ENCODE measurements at places on chromosomes 3 and 15.

DNA sequence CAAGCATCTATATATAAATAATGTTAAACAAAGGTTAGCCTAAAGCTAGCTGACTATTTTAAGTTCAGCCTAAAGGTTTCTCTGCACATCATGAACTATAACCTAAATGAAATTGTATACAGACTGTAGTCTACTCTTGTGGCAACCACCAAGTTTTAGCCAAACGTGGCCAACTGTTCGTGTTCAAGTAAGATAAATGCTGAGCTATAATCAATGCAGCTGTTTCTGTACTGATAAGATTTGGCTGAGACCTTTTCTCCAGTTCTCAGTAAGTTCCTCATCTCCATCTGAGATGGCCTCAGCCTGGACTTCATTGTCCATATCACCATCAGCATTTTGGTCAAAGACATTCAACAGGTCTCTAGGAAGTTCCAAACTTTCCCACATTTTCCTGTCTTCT is 43.7 kb upstream of the IGSF10 start:
- no peak for DNase-seq

DNA sequence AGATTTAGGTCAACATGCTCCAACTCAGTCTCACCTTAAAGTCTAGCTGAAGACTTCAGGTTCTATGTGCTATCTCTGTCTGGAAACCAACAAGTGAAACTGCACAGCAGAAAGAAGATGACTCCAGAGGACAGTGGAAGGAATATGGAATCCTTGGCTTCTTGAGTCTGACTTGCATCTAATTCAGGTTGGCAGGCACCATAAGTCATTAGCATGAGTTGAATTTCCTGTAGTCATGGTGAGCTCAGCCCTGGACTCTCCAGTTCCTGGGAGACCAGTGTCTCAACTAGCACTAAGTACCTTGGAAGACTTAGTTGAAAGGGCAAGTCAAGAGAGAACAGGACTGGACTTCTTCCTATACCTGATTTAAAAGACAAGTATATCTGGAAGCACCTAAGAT is 129.7 kb downstream of the DTWD1 start:
- no peak for DNase-seq

- DNase-seq = no peak
These were observed 8.9 kb downstream of the GYG1 start for GRCh38 chr3:149000206-149000745.

DNA sequence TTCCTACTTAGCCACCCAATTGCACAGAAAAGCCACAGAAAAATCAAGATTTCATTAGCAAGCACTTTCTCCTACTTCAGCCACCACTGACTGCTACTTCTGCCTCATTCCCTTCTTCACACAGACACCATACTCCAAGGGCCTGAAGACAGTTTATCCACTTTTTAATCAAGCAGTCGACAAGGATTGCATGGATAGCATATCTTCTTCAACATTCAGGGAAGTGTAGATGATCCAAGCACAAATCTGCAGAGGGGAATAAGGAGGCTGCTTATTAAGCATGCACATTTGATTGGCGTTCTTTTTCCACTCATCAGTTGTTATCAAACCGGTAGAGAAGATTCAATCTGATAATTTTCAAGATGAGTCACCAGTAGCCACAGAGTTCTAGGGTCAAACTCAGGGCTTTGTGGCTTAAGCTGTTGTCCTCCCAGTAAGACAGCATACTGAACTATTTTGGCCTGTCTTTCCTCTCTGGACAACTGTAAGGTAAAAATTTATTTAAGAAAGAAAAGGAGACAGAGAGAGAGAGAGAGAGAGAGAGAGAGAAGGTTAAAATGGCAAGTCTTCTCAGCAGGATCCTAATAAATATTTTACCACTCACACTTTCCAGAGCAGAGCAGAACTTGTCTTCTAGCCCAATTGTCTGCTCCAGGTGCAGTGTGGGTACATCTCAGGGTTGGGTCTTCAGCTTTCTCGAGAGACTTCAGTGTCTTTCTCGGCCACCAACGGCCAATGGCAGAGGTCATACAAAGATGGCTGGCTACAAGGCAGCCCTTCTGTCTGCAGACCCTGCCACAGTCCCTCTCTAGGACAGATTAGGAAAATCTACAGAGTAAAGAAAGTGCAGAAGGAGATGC is 80.6 kb upstream of the BHLHE40 start:
- no peak for DNase-seq

DNA sequence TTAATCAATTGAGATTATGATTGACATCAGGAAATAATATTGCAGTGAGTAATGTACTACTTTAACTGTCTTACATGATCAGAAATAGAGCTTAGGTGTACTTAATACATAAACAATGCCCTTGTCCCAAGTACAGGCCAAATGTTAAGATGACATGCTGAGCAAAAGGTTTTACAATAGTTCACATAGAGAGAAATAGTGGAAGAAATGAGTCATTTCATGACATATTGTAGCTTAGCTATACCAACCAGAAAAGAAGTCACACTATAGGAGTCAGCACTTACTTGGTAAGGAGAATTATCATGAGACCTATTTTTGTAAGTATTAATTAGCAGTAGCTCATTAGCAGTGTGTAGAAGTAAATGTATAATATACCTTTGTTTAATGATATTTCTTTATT is 96.4 kb upstream of the NANOGP8 start:
- DNase-seq = no peak

DNA sequence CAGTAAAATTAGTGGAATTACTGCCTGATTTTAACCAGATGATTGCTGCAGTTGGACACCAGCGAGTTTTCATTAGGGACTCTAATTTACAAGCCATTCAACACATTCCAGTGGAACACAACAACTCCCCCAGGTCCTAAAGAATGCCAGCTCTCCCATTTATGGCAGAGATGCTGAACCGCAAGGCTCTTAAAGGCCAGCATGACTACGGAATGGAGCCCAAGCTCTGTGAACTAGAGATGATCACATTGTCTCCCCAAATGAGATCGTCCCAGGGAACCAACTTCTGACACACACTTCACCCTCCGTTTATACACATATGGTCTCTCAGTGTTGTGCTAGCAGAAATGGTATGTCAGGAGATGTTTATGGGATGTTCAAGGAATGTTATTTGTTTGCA is 446.2 kb upstream of the NR2F2 start:
- no peak for DNase-seq

GRCh38 chr3:55333923-55334322 is 153.2 kb downstream of the WNT5A start:
- DNase-seq = peak; percentile 53

- DNase-seq = no peak
These were observed 190.1 kb downstream of the UBE3A start for GRCh38 chr15:25248583-25249235.

GRCh38 chr15:82186719-82187406 is 75.7 kb downstream of the EFL1 start:
- DNase-seq = no peak

- no peak for DNase-seq
These were observed 18.4 kb downstream of the IGDCC4 start for GRCh38 chr15:65404186-65404872.

DNA sequence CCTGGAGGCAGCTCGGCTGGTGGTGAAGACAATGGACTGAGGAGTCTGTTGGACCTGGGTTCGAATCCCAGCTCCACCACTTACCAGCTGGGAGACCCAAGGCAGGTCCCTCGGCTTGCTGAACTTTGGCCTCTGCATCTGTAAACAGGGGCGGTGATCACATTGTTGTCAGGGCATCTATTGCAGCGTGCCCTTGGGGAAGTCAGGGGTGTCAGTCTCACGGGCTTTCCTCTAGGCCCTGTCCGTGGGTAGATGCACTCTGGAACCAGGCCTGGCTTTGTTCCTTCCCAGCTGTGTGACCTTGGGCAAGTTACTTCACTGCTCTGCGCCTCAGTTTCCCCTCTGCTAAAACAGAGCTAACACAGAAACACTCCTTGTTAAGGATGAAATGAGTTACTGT is 68.8 kb upstream of the SLC6A6 start:
- DNase-seq = no peak

All from hepatic stellate cell (primary cell).